ENCODE measurements at places on chromosomes 12 and 14.
A peak's percentile ranks its signal among the peaks of the same experiment; 100 is the strongest.

- no peak for DNase-seq
Observed at GRCh38 chr12:28050606-28051005, 78.1 kb upstream of the PTHLH start.

DNA sequence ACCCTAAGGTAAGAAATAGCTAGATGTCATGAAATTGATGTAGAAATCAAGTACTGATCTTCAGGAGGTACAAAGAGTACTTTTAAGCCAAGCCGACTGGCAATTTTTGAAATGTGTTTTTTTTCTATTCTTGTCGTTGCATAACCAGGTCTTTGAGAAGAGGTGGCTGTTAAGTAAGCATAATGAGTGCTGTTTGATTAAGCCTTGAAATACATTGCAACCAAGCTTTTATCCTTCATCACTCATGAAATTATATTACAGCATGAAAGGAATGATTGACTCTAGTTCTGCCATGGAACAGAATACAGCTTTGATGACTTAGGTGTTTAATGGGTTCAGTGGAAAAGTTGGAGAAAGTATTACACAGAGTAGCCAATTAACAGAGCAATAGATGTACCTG, 1720.2 kb upstream of the SEL1L start:
- DNase-seq = no peak

DNA sequence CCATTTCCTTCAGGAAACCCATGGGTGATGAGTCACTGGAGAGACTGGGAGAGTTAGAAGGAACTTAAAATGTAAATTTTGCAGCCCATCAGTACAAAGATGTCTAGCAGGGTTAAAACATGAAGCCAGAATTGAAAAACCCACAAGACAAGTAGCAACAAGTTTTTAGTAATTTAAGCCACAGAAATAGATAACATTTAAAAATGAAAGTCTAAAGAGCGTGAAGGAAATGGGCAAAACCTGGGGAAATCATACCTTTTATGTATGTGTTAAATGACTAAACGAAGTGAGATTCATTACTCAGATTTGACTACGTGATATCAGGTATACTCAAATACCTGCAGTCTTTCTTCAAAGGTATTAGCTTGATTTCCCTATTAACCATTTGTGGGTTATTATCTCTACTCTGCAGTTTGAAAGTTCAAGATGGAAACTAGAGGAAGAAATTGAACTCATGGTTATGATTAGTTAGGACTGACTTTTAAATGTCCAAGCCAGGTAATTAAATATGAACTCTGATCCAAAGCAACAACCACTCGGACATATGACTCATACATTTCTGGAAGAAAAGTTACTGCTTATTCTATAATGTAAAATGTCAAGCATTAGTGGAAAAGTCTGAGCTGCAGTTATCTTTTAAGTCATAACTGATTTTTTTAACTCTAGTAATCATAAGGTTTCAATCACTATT, 84.1 kb downstream of the ITPR2 start:
- DNase-seq = no peak

DNA sequence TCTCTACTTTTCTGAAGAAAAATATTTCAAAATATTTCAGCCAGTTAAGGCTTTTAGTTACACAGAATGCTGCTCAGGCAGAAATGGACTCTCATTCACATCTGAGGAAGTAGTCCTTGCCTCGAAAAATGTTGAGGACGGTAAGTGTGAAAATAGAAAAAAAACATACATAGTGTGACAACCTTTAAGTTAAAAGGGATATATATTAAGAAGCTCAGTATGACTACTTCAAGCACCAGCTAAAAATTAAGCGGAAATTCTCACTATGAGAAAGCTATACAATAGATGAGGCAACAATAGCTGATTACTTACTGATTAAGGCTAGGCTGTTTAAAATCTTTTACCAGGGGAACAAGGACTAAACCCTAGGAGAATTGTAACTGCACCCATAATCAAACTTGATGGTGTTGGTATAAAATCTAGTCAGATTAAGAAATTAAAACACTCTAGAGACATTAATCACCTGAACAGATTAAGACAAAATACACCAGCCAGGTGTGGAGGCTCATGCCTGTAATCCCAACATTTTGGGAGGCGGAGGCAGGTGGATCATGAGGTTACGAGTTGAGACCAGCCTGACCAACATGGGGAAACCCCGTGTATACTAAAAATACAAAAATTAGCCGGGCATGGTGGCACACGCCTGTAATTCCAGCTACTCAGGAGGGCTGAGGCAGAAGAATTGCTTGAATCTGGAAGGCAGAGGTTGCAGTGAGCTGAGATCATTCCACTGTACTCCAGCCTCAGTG, 53.9 kb downstream of the HNRNPC start:
- no peak for DNase-seq

DNA sequence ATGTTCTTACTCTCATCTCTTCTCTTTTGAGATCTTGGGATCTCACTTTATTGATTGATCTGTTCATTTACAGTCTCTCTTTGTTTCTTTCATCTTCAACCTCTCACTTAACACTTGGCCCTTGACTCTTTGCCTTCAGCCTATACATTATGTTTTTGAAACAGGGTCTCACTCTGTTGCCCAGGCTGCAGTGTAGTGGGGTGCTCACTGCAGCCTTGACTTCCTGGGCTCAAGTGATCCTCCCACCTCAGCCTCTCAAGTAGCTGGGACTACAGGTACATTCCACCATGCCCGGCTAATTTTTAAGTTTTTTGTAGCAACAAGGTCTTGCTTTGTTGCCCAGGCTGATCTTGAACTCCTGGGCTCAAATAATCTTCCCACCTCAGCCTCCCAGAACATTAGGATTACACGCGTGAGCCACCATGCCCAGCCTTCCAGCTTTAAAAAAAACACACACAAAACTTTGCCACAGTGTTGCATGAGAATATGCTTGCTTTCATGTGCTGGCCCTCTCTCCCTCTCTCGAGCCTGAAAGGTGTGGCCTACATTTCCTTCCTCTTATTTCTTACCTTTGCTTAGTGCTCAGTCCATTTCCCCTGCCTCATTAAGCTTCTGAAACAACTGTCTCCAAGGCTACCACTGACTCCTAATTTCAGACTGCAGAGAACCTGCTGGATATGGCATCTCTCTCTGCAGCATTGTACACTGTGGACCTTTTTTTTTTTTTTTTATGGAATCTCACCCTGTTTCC, 9.9 kb downstream of the DIP2B start:
- DNase-seq = no peak

DNA sequence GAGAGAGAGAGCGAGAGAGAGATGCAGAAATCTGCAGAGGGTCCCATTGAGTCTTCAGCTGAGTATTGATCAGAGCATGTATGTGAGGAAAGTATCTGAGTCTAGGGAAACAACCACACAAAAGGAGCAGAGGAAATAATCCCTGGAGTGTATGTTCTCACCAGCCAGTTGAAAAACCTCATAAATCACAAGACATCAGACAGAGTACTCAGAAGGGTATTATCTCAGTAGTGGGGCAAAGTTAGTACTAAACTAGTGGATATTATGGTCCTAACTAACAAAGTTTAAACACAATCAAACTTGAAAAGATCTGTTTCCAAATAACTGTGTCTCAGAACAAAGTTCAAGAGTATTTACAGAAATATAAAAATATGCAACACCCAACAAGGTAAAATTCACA, 36.5 kb upstream of the CTDSP2 start:
- DNase-seq = no peak

DNA sequence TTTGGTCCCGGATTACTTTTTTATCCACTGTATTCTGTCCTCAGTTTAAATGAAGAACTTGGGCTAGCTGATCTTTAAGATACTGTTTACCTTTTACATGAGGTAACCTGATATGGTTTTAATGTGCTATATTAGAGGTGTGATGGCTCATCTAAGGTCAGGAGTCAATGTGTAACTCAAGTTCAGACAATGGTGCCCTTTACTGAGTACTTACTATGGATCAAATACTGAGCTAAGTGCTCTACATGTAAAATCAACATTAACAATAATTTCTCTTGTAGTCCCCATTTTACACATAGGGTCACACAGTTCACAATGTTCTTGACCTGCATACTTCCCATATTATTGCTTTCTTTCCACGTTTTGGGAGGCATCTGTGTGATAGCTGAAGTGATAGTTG, 79.2 kb downstream of the CEP83 start:
- DNase-seq = no peak

GRCh38 chr12:96906849-96907670, at the start of gene NEDD1:
TSS of gene NEDD1 (plus strand) at chr12:96907257. CDS start at chr12:96909760, 2,503 bp downstream.
- DNase-seq = peak; percentile 94

DNA sequence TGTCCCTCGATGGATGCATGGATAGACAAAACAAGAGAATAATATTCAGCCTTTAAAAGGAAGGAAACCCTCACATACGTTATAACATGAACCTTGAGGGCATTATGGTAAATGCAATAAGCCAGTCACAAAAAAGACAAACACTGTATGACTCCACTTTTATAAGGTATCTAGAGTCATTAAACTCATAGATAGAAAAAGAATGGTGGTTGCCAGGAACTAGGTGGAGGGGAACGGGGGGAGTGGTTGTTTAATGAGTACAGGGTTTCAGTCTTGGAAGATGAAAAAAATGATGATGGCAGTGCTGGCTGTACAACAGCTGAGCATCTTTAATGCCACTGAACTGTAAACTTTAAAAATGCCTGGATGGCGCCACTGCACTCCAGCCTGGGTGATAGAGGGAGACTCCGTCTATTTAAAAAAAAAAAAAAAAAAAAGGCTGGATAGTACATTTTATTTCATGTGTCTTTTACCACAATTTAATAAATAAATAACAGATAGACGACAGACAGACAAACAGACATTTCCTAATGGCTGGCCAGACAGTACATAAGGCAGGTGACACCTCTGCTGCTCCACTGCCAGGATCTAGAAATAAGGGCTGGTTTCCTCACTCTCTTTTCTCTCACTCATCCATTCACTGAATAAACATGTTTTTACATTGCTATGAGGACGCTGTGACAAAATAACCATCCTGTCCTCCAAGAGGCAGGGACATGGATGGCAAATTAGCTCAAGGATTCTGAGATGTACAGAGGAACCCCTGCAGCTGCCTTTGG, 118.8 kb downstream of the FOXN3 start:
- DNase-seq = no peak

DNA sequence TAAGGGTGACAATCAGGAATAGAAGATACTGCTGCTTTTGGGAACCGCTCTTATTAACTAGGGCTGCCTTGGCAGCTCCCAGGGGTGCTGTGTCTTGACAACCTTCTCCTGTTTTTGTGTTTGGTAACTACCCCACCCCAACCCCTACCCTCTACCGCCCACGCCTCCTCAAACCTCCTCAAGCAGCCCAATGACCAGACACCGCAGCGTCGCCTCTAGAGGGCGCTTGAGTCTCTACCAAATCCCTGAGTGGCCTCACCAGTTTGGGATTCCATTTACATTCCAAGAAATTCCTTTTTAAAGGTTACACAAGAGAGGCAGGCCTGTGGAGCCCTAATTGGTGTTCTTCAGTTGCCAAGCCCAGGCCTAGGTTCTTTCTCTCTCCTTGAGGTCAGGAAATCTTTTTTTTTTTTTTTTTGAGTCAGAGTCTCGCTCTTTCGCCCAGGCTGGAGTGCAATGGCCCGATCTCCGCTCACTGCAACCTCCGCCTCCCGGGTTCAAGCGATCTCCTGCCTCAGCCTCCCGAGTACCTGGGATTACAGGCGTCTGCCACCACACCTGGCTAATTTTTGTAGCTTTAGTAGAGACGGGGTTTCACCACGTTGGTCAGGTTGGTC, 72.4 kb upstream of the USP44 start:
- peak; percentile 68 for DNase-seq

GRCh38 chr14:46245276-46245675, 406.3 kb downstream of the RPL10L start:
- DNase-seq = no peak

DNA sequence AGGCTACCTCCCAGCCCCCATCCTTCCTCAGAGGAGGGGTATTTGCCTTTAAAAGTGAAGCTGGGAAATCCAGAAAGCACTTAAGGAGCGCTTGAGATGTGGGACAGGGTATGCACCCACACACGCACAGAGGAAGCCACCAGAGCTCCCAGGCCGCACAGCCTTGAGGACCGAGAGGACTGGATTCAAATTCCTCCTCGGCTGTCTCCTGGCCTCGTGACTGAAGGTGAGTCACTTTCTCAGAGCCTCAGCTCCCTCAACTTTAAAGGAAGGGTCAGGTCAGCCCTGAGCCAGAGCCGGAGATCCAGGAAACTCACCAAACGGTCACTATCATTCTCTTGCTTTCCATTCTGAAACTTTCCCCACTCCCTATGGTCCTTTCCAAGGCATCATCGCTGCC, 37.6 kb downstream of the BCL11B start:
- DNase-seq = no peak

DNA sequence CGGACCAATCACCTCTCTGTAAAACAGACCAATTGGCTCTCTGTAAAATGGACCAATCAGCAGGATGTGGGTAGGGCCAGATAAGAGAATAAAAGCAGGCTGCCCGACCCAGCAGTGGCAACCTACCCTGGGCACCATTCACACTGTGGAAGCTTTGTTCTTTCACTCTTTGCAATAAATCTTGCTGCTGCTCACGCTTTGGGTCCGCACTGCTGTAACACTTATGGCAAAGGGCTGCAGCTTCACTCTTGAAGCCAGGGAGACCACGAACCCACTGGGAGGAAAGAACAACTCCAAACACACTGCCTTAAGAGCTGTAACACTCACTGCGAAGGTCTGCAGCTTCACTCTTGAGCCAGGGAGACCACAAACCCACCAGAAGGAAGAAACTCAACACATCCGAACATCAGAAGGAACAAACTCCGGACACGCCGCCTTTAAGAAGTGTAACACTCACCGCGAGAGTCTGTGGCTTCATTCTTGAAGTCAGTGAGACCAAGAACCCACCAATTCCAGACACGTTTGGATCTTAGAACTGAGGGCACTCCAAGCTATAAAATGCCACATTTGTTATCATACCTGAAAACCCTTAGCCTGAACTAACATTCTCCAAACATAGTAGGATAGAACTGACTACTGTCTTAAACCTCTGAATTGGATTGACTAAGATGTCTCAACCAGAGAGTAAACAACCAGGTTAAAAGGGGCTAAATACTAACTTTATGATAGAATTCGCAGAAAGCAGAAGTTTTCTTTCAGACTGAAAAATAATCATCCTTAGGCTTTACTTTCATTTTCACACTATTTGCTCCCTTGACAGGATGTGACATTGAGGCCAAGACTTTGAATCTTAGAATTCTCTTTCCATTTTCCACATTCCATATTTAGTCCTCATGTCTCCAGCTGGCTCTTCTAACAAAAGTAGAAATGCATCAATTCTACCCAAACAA, 33.6 kb downstream of the CDKL1 start:
- no peak for DNase-seq

GRCh38 chr12:102504280-102504679, 23.9 kb upstream of the IGF1 start:
- no peak for DNase-seq

GRCh38 chr12:93109551-93110203, 180.6 kb upstream of the EEA1 start:
- DNase-seq = peak; percentile 93

GRCh38 chr12:94792693-94793092, 142.3 kb upstream of the TMCC3 start:
- no peak for DNase-seq

DNA sequence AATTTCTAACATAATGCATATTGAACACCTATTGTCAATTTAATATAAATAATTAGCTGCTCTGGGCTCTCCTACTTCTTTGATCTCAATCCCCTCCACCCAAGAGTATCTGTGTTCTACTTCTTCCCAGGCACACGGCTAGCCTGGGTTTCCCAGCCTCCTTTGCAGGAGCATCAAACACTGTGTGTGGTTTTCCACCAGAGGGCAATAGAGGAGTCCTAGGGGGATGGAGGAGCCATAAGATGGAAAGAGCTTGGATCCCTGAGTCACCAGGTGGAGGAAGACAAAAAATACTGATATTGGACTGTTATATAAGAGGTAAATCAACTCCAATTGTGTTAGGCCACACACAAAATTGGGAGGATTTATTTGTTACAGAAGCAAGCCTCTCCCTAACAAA, 333.7 kb downstream of the GLT1D1 start:
- no peak for DNase-seq
